Stimulated activated CD8-positive, alpha-beta memory T cell treated with anti-CD3 and anti-CD28 coated beads, Interleukin-2, amount 100 ng/mL, for 48 hours (primary cell): ENCODE measurements at places on chromosomes 4 and X.

- DNase-seq = no peak
Measured at GRCh38 chrX:103879339-103879738, 47.3 kb upstream of the RAB9B start.

- DNase-seq = no peak
Measured at GRCh38 chrX:45596188-45596808, 395.6 kb upstream of the DIPK2B start.

- DNase-seq = no peak
Measured at GRCh38 chr4:152613841-152614721, 65.7 kb downstream of the TMEM154 start.

DNA sequence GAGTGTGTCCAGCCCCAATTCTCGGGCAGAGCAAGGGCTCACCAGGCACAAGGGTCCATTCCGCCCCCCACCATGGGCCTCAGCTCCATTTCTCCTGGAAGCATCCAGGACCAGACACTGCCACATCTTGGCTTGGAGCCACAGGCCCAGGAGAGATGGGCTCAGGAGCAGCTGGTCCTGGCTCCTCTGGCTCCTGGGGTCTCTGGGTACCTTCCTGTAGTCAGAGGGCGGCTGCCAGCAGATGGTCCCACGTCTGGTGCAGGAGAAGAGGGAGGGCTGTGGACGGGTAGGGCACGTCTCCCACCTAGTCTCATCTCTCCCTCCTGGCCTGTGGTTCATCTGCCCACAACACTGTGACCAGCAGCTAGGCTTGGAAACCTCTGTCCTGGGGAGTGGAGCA, 8.0 kb downstream of the ATP2B3 start:
- DNase-seq = no peak

DNA sequence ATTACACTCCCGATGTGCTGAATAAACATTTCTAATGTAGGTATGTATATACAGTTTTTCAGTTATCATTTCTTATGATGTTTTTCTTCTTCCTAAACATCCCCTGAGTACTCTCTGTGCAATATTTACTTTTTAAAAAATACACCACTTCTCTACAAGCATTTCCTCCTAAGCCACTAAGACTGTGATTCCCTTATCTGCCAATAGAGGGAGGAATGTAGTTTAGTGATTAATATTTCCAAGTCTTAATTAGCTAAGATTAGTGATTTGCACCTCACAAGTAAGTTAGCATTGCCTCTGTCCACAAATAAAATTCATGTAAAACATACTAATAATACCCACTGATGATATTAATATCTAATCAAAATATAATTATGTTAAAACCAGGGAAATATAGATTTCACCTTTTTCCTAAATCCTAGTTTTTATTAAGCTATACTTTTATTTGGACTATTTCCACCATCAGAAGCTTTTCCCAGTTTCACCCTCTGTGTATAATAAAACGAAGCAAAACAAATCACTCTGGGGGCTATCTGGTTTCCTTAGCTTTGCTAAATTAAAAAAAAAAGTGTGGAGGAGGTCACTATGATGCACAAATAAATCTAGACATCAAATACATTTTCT, 909.1 kb downstream of the FAT4 start:
- DNase-seq = no peak

DNA sequence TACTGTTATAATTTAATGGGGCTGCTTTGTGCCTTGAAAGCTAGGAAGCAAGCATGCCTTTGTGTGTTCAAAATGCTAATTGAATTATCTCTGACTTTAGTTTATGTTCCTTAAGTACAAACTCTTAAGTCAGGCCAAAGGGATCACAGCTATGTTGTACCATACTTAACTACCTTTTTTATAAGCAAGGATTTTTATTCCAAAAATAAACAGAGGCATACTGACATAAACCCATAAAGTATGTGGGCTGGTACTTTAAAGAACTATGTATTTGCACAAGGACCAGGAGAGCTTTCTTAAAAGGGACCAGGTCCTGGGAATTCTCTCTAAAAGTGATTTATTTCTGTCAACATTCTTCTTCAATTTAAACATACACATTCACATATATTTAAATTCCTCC, 57.8 kb upstream of the HCCS start:
- DNase-seq = no peak

DNA sequence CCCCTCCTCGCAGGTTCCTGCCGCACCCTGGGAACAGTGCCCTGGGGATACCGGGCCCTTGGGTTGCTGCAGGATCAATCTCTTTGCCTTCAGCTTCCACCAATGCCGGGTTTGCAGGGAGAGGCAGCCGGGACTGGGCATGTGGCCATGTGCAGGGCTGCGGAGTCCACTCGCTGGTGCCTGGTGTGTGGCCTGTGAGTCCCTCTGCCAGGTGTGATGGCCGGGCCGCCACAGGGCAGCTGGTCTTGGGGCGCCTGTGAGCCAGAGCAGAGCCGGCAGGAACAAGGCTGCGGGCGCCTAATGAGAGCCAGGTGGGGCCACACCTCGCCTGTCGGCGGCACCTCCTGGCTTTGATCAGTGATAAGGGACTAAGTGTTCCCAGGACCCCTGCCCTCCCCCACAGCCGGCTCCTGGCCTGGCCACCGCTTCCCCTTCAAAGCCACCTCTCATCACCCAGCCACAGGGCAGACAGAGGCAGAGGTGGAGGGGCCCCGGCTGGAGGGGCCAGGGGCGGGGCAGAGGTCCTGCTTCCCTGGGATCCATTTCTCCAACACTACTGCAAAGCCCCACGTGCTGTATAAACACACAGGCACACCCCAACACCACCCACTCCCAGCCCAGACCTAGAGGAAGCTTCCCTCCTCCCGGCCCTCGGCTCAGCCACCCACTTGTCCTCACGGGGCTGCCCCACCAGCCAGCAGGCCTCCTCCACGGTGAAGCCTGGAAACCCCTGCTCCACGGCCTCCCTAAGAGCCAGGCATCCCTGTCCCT, 132.7 kb downstream of the CPZ start:
- no peak for DNase-seq

GRCh38 chr4:169996379-169997240, 29.6 kb downstream of the MFAP3L start:
- no peak for DNase-seq

DNA sequence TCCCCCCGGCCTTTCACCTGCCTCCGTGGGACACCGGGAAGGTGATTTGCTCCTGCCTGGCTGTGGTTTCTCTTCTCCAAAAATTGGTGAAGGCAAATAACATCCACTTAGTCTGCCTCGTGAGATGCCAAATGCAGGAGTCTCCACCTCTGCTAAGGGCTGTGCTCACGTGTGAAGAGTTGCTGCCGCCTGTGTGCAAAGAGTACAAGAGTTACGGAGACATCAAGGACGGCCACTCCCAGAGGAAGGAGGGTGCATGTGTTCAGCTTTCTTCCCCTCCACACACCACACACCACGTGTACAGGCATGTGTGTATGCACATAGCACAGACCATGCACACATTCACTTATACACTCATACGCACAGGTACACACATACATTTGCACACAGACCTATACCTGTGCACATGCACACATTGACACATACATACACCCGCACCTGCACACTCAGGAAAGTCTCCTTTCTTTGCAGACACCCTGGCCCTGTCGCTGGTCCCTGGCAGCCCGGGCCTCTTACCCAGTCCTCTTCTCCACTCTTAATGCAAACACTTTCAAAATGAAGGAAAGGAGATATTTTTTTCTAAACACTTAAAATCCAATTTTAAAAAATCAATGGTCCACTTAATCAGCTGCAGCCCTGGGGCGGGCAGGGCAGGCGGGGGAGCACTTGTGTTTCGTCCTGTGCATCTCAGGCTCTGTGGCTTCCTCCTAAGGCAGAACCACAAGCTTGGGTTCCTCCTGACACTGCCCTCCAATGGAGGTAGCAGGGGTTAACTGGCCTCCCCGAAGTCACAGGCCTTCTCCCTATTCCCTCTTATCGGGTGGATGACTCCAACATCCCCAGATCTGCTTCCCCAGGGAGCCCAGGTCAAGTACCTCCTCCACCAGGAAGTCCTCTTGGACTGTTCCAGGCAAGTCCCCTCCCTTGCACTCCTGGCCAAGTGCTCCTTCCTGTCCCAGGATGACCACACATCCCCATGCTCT, 103.0 kb downstream of the CPZ start:
- no peak for DNase-seq

- no peak for DNase-seq
Measured at GRCh38 chrX:134548257-134549201, 88.6 kb downstream of the HPRT1 start.

GRCh38 chr4:75598390-75598789, 31.9 kb downstream of the CDKL2 start:
- no peak for DNase-seq

DNA sequence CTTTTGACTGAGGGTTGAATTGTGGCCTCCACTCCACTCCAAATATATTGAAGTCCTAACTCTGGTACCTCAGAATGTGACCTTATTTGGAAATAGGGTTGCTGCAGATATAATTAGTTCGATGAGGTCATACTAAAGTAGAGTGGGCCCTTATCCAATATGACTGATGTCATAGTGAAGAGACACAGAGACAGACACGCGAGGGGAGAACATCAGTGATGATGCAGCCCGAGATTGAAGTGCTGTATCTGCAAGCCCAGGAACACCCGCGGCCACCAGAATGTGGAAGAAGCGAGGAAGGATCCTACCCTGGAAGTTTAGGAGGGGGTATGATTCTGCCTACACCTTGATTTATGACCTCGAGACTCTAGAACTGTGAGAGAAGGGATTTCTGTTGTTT, 279.0 kb downstream of the ANKRD50 start:
- no peak for DNase-seq

GRCh38 chr4:134636338-134637051, 434.9 kb upstream of the PABPC4L start:
- no peak for DNase-seq

DNA sequence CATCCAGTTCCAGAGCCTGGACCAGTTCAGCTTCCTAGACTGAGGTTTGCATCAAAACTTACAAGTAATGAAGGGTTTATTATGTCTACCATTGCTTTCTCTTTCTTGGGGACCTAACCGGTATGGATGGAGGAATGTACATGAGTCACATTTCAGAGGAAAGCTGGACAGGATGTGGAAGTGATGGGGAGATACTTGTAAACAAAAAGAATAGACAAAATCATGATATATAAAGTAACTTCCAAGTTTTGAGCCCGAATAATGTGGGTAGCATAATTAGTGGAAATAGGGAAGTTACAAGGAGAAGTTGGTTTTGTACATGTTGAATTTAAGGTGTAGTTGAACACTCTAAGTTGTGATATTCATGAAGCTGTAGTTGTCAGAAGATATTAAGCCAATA, 15.0 kb downstream of the FNIP2 start:
- no peak for DNase-seq
